Sigmoid colon (tissue), 7 donors: ENCODE measurements at places on chromosomes 4 and X.

- DNase-seq: peak; percentile 88
Observed at GRCh38 chr4:123986268-123986798, 589.7 kb downstream of the SPRY1 start.

GRCh38 chr4:19496756-19497155 lies 754.9 kb upstream of the SLIT2 start:
- DNase-seq: no peak

- no peak for DNase-seq
Observed at GRCh38 chrX:151754641-151755215, 20.2 kb downstream of the CNGA2 start.

GRCh38 chrX:96835660-96836289 lies 47.9 kb upstream of the RPA4 start:
- DNase-seq: no peak

DNA sequence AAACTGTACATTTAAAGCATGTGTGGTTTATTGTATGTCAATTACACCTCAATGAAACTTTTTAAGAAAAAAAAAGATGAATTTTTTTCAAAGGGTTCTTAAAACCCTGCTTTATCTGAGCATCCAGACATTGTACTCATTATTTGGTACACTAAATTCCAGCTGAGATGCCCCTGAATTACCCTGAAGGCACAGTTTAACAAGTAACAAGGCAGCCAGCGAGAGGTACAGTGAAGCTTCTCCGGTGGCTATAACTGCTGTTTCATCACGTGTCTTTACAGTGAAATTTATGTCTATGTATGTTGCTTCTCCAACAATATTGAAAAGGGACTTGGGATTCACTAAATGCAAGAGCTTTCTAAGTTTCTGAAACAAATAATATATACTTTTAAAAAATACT lies 15.8 kb downstream of the SLC7A11 start:
- DNase-seq: no peak

- no peak for DNase-seq
Observed at GRCh38 chr4:148044912-148045352, 313.0 kb downstream of the ARHGAP10 start.

- no peak for DNase-seq
Observed at GRCh38 chr4:5888222-5889001, 4.5 kb downstream of the CRMP1 start.

- DNase-seq: no peak
Observed at GRCh38 chr4:48910511-48910910, 3.9 kb upstream of the OCIAD2 start.

- DNase-seq: no peak
Observed at GRCh38 chrX:85499400-85499799, 119.9 kb upstream of the POF1B start.

DNA sequence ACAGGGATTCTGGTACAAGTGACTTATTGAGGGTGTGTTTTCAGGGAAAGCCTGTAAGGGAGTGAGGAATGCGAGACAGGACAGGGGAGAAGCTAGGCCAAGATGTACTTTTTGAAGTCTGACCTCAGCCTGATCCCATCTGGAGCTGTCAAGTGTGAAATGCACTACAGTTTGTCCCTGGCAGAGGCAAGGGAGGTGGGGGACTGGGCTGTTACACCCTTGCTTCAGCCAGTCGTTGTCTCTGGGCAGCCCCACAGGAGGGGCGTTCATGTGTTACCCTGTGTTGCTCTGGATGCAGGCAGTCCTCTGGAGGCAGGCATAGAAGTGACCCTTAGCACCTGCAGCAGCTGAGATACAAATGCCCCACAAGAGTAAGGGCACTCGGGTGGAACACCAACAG lies 25.8 kb downstream of the PPEF1 start:
- DNase-seq: no peak

- no peak for DNase-seq
Observed at GRCh38 chrX:124269881-124270280, 62.6 kb upstream of the TEX13D start.

DNA sequence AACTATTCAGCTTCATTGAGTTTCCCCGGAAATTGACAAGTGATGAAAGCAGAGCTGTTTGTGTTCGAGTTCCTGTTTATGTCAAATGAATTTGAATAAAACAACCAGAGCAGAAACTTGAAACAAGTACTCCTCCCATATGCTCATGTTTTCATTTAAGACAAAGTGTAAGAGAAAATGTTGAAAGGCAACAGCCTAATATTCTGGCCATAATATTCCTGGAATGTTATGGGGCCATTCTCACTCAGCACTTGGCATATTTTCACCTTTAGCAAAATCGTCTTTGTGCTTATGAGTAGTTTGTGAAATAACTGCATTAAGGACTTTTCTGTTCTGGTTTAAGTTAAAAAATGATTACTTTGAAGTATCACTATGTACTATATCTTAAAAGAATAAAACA lies 276.0 kb upstream of the FAT1 start:
- DNase-seq: no peak

DNA sequence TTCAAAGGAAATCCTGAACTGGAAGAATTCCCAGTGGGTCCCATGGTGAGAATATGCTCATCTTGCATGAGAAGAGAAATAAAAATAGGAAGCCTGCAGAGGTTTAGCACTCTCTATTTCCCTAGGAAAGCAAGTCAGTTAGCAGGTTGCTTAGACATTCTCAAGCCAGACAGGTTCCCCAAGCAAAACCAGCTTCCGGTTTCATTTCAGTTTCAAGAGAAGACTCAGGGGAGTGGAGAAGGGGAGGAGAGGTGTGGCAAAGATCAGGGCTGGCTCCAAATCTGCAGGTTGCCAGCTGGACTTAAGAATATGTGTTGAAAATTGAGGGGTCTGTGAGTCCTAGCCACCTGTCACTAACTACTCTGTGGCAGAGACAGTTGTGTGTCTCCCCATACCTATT lies 107.5 kb downstream of the CLNK start:
- no peak for DNase-seq

DNA sequence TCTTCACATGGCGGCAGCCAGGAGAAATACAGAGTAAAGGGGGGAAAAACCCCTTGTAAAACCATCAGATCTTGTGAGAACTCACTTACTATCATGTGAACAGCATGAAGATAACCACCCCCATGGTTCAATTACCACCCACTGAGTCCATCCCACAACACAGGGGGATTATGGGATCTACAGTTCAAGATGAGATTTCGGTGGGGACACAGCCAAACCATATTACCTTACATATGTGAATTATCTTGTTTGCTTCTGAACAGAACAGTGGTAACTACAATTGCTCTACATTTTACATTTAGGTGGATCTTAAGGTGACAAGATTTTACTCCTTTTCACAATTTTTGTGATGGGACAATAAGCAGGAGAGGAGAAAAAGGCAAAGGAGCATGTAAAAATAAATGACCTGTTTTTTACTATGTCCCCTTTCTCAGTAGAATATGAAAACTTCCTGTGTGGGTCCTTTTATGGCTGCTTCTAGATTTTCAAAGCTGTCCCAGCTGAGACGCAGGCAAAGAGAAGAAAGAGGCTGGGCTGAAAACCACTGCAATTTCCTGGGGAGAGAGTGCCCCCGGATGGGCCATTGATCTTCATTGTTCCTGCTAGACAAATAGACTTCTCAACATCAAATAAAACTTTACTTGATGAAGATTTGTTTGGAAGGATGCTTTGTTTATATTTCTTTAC lies 45.9 kb upstream of the PGM2 start:
- DNase-seq: no peak

- DNase-seq: no peak
Observed at GRCh38 chrX:132407691-132408090, 81.1 kb downstream of the MBNL3 start.

DNA sequence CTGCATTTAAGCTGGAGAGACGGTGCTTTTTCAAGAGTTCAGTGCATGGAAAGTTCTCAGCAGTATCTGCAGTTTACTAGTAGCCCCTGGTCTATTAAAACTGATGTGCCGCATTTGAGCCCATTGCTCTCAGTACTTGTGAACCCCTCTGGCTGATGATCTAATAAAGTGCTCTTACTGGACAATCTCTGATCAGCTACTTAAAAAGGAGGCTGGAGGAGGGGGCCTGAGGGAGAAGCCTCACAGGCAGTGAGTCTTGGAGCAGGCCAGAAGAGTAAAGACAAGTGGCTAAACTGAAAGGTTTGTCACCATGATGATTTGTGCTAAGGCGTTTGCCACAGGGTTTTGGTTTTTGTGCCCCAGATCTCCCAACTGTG lies 138.5 kb downstream of the ARX start:
- no peak for DNase-seq

DNA sequence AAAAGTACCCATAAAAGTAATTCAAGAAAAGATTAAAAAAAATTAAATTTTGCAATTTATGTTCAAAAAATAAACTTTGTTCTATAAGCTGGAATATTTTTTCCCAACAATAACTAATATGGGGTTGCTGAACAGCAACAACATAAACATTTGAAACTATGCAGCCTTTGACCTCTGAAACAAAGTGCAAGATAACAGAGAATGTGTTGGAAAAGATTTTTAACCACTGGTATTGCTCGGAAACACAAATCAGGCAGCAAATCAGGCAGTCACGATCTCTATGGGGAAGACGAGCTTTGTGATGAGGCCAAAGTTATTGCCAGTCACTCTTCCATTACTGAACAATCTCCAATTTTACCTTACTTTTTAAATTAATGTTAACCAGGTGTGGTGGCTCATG lies 332.1 kb downstream of the PABPC4L start:
- DNase-seq: no peak

GRCh38 chrX:3286196-3286945 lies 60.1 kb downstream of the MXRA5 start:
- DNase-seq: no peak

DNA sequence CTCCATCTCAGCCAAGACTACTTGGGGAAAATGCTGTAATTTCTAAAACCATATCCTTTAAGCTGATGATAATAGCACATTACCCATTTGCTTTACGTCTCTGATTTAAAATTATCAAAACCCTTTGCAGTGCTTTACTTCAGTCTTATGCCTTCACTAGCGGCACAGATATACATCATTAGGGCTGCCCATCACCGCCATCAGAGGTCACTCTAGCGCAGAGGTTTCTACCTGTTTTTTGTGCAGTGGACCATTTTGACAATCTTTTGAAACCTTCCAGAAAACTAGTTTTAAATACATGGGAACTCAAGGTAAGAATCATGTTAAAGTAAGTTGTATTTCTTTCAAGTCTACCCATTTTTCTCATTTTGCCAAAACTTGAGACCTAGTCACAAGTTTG lies 592.5 kb downstream of the PPARGC1A start:
- DNase-seq: no peak

GRCh38 chr4:122617597-122618593 lies 3.0 kb downstream of the IL21 start:
- no peak for DNase-seq

DNA sequence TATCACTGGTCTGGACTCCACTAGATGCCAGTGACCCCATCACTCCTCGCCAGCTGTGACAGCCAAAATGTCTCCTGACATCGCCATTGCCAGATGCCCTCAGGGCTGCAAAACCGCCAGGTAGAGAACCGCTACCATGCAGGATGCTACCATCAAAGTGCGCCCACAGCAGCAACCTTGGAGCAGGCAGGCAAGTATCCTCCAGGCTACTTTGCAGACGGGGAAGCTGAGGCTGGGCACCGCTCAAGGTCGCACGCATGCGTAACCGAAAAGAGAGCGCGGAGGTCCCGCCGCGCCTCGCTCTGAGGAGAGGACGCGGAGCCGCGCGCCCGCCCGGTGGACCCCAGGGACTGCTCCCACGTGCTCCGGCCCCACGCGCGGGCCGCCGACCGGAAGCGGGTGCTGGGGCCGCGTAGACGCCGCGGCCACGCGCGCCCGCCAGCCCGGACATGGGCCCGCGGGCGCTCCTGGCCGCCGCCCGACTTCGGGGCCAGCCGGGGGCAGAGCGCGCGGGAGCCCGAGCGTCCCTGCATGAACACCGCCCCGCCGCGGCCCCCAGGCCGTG lies at the start of gene STS:
Gene STS (plus strand): TSS at position 300 of the 565 bp plus-strand sequence. CDS start 105,488 bp downstream, outside the sequence.
- DNase-seq: peak; percentile 74

DNA sequence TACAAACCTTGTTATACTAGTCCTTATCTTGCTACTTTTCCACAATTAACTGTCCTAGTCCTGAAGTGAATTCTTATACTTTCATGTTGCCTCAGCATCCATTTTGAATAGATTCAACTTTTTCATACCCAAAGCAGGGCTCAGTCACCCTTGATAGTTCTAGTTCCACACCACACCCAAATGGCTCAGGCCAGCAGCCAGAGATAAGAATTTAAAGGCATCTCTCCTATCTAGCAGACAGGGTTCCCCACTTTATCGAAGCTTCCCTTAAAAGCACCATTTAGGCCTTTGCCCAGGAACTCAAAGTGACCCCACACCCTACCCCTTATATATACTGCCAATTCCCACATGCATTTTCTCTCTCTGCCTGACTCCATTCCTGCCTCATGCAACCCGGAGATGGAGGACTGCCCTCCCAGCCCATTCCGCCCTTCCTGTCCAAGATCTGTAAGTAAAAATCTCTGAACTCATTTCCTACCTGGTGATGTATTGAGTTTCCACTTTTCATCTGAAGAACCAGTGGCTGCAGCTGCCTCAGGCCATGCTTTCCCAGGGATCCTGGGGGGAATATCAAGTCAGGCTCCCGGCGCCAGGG lies 63.7 kb upstream of the TXK start:
- DNase-seq: no peak

DNA sequence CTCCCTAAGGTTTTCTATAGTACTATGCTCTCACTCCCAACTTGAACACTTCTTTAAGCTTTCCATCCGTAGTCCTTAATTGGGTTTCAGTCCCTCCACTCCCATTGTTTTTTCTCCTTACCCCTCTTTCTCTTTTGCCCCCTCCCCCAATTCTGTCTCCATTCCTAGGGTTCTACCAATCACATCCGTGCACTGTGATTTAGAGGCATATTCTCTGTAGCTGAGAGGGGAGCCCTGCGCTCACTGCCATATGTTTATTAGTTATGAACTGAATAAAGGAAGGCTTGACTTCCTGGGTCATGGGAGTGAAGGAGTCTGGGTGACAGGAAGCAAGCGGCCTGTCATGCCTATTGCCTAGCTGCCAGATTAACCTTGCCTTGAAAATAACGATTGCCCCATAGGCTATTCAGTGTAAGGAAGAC lies 471 bp downstream of the MCTS1 start:
- DNase-seq: no peak

GRCh38 chrX:133412246-133412645 lies 3.0 kb downstream of the GPC4 start:
- DNase-seq: no peak

DNA sequence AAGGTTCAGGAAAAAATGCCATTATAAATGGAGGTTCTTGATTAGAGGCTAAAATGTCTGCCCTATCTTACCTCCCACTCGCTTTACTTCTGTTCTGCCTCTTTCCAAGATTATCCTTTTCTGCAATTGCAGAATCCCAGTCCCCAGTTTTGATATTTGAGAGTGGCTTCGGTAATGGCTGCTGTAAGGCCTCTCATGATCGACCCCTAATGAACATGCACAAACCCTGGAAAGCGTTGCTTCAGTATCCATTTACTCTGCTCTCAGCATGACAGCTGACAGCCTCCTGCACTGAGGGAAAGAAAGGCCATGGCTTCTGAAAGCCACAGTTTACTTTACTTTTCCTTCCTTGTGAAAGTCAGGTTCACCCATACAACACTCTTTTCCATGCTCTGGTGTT lies 325.4 kb upstream of the GALNT7 start:
- no peak for DNase-seq

GRCh38 chrX:137549851-137550664 lies 15.9 kb upstream of the ZIC3 start:
- no peak for DNase-seq
